Skeletal muscle tissue (tissue), 5 donors: ENCODE measurements at places on chromosomes 2 and 18. TPM values are rescaled to one million over a fixed set of nuclear protein-coding genes. Genes with fewer than 3 reads are reported as not detected.

Gene MTCL1
- 12.5 TPM for total RNA-seq

Gene AQP4
- total RNA-seq = 4.2 TPM

Gene TCF4
- 205 TPM for total RNA-seq

Gene ZNF142
- total RNA-seq = 5.7 TPM

Gene TTR
- total RNA-seq = not detected

Gene C2orf74
- total RNA-seq = 2.6 TPM

Gene VAMP5
- total RNA-seq = 17.7 TPM

Gene TEX44
- not detected for total RNA-seq

Gene PLB1
- total RNA-seq = 1.0 TPM

Gene SULT1C4
- total RNA-seq = 12.5 TPM

Gene PTCD3
- total RNA-seq = 87.2 TPM

Gene BCL11A
- 4.2 TPM for total RNA-seq

Gene GALNT14
- 2.1 TPM for total RNA-seq

Gene PROC
- not detected for total RNA-seq

Gene SCN1A
- total RNA-seq = under 0.01 TPM

Gene TFCP2L1
- under 0.01 TPM for total RNA-seq

Gene FEV
- total RNA-seq = not detected

Gene MITD1
- 11.5 TPM for total RNA-seq

Gene SNRPD1
- total RNA-seq = 14.1 TPM

Gene NT5C1B
- not detected for total RNA-seq

Gene PLEKHM3
- total RNA-seq = 20.9 TPM

Gene CYB5A
- 28.7 TPM for total RNA-seq

Gene CHRNA1
- total RNA-seq = 48.0 TPM

Gene AKAIN1
- not detected for total RNA-seq

Gene BMP10
- not detected for total RNA-seq

Gene GKN1
- total RNA-seq = not detected

Gene SULT1C2
- total RNA-seq = 1.0 TPM

Gene REG3A
- total RNA-seq = not detected

Gene LHCGR
- 4.2 TPM for total RNA-seq

Gene LINC00305
- total RNA-seq = not detected

Gene CAPN14
- not detected for total RNA-seq

Gene GPR35
- total RNA-seq = 1.0 TPM

Gene IL36G
- total RNA-seq = not detected

Gene CD207
- total RNA-seq = under 0.01 TPM

Gene NR4A2
- total RNA-seq = 0.52 TPM

Gene MSTN
- total RNA-seq = 18.8 TPM

Gene HOXD8
- total RNA-seq = 18.8 TPM

Gene PLA2R1
- 2.6 TPM for total RNA-seq

Gene ECEL1
- 1.0 TPM for total RNA-seq

Gene EML6
- 10.4 TPM for total RNA-seq

Gene CCDC141
- 61.6 TPM for total RNA-seq
